Muscle of arm (tissue), 14 donors: ENCODE measurements at places on chromosomes 11 and 22. TPM values are rescaled to one million over a fixed set of nuclear protein-coding genes. Genes with fewer than 3 reads are reported as not detected.

- DNase-seq, result no peak
These were observed 103.8 kb downstream of the GRIA4 start for GRCh38 chr11:105713696-105714095.

DNA sequence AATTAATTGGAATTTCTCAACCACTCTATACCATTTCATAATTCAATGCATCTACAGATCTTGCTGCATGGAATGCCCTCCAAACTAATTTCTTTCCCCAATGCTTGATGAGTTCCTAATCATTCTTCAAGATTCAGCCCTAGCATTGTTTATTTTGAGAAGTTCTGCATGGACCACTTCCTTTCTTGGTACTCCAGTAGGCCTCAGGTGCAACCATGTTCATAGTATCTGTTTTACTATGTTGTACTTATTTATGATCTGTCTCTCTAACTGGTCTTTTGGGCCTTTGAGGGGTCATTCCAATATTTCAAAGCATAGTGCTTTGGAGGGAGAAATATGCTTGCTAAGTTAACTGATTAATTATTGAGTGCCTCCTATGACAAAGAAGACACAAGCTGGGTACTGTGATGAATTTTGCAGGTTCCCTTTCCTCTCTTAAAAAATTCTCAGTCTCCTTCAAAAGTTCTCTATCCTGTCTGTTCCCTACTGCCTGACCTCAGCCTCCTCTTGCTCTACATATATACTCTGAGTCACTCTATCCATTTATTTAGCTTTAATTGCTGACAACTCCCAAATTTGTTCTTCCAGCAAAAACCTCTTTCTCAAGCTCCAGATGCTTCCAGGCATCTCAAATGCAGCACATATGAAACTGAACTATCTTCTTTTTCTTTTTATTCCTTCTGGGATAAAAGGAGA is 9.5 kb downstream of the MRPL17 start:
- no peak for DNase-seq

DNA sequence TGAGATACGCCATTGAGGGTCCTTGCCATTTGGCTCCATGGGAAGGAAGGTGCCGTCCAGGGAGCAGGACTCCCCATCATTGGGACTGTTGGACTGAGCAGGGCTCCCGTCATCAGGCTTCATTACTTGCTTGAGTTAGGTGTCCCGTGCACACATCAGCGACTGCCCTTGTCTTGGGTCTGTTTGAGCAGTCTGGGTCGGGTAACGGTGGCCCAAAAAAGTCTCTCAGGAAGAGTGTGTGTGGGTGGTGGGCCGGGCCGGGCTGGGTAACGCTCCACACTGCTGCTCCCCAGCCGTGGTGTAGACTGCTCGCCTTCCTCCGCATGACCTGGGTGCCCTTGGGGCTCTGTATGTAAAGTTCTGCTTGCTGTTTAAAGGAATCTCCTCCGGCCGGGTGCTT is 293.5 kb downstream of the TBC1D22A start:
- DNase-seq, result no peak

GRCh38 chr11:132874638-132875037 is 657.7 kb downstream of the OPCML start:
- DNase-seq, result no peak

The VSIG10L2 gene
- polyA plus RNA-seq, result 0.05 TPM

The PKNOX2 gene
- 30.0 TPM for polyA plus RNA-seq

The DNAJB7 gene
- 0.29 TPM for polyA plus RNA-seq

DNA sequence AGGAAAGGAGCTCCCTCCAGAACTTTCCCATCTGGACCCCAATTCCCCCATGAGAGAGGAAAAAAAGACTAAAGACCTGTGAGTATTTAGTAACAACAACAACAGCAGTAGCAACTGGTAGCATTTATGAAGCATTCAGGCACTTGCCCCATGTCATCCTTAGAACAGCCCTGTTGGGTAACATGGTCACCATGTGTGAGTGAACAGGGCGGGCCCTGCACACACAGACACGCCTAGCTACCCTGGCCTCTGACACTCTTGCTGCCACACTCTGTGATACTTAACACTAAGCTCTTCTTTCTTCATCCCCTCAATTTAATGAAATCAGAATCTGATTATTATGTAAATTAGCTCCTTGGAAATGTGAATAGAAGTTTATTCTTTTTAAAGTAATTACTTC is 26.1 kb upstream of the SLC25A18 start:
- no peak for DNase-seq

GRCh38 chr11:10659339-10660216 is 34.0 kb downstream of the IRAG1 start:
- DNase-seq, result no peak

The DDTL gene
- polyA plus RNA-seq, result 4.7 TPM

DNA sequence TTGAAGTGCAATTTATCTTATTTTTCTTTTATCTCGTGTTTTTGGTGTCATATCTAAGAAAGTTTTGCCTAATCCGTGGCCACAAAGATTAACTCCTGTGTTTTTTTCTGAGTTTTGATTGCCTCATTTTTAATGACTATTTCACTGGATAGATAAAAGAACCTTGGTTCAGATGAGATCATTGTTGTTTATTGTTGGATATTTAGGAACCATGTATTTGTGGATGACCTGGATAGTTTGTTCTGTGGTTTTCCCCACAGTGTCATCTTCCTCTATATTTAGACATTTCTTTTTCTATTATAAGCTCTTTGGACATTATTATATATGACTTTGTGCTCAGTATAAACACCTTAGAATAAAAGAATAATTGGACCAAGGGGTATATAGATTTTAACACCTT is 37.2 kb downstream of the PPP6R3 start:
- DNase-seq, result no peak

The OR5B21 gene
- not detected for polyA plus RNA-seq

- no peak for DNase-seq
These were observed 80.1 kb downstream of the PRMT3 start for GRCh38 chr11:20467487-20468185.

GRCh38 chr11:2724653-2725367 is 25.0 kb upstream of the KCNQ1OT1 start:
- peak; percentile 67 for DNase-seq

GRCh38 chr22:47859881-47860525 is 1097.6 kb downstream of the TBC1D22A start:
- no peak for DNase-seq

The PRCP gene
- polyA plus RNA-seq, result 113 TPM

The SPTBN2 gene
- polyA plus RNA-seq, result 18.8 TPM

The KIF18A gene
- 4.8 TPM for polyA plus RNA-seq

The SLC29A2 gene
- 25.3 TPM for polyA plus RNA-seq

GRCh38 chr22:33194529-33195077 is 136.4 kb upstream of the SYN3 start:
- DNase-seq, result no peak

GRCh38 chr22:36977401-36977861 is 41.8 kb downstream of the TST start:
- no peak for DNase-seq

The PLEKHB1 gene
- 2.8 TPM for polyA plus RNA-seq

GRCh38 chr11:35261197-35261596 is 122.2 kb downstream of the CD44 start:
- no peak for DNase-seq

- DNase-seq, result no peak
These were observed 219.8 kb downstream of the ETS1 start for GRCh38 chr11:128367573-128367972.

- peak; percentile 43 for DNase-seq
These were observed 345.4 kb upstream of the KIRREL3 start for GRCh38 chr11:127345819-127346459.

The SULT4A1 gene
- 1.3 TPM for polyA plus RNA-seq

- no peak for DNase-seq
These were observed 29.8 kb downstream of the BID start for GRCh38 chr22:17744430-17744829.

GRCh38 chr22:17115945-17116565 is 5.1 kb downstream of the TMEM121B start:
- DNase-seq, result no peak

The JHY gene
- polyA plus RNA-seq, result 1.7 TPM

DNA sequence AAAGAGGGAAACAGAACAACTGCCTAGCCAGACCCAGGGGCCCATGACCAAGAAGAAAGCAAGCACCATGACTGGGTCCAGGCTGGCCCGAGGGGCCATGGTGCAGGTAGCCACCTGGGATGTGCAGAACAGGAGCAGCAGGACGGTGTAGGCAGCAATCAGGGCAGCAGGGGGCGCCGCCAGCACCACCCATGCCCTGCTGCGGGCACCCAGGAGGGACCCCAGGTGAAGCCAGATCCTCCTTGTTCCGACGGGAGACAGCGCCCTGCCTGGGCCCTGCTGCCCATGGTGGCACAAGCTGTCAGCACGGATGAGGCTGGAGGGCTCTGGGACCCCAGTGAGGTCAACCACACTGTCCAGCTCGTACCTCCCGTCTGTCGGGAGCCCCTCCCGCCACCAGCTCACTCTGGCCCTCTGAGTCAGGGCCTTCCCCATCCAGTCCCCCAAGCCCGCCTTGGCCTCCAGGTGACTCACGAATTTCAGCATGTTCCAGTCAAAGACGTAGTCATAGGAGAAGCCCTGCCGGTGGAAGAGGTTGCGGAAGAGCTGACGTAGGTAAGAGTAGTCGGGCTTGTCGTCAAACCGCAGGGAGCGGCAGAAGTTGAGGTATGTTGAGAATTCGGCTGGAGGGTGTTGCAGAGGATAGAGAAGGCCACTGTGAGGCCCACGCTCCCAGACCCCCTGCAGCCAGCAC is 18.8 kb downstream of the CSNK1E start:
- DNase-seq, result no peak
